Retinal pigment epithelial cell (primary cell): ENCODE measurements at places on chromosomes 2 and 18.
A peak's percentile ranks its signal among the peaks of the same experiment; 100 is the strongest.

GRCh38 chr2:46697830-46698323 lies 217.7 kb downstream of the MCFD2 start:
- DNase-seq: no peak

DNA sequence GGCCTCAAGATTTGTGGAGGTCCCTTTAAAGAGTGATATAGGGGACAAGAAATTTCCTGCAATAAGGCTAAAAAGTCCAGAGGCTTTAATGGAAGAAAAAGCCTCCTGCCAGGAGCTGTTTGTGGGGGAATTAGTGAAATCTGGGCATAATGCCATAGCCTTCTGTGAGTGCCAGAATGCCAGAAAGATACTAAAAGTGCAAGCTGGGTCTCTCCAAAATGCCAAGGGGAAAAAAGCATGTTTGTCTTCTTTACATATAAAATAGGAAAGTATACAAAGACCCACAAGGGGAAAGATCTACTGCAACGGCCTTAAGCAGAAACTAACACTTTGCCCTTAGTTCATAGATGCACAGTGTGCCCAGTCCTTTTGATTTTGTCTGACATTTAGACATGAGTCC lies 647.7 kb upstream of the ZNF804A start:
- peak; percentile 48 for DNase-seq

- DNase-seq: no peak
Observed at GRCh38 chr2:19746611-19747309, 155.0 kb downstream of the TTC32 start.

DNA sequence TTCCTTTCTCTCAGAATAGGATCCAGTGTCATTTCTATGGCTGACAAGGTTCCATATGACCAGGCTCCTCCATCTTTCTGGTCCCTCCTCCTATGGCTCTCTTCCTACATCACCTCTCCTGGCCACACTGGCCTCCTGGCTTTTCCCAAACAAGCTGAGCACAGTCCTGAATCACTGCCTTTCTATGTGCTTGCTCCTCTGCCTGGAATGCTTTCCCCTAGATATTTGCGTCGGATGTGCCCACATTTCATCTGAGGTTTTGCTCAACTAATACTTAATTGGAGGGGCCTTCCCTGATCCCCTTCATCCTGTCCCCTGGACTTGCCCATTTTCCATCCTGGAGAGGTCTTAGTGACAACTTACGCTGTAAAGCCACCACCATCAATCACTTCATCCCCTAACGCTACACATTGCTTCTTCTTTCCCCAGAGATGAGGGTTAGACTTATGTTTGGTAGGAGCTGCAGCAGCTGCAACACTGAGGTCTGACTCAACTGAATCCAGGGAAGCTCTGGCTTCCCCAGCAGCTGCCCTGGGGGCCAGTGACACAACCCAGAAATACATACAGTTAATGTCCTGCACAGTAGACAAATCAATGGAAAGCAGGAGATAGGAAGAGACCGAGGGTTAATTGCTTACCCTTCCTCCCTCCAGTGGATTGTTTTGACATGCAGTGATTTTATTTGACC lies 42.9 kb downstream of the QPCT start:
- no peak for DNase-seq

GRCh38 chr2:196403471-196403870 lies 232.1 kb upstream of the STK17B start:
- DNase-seq: no peak

DNA sequence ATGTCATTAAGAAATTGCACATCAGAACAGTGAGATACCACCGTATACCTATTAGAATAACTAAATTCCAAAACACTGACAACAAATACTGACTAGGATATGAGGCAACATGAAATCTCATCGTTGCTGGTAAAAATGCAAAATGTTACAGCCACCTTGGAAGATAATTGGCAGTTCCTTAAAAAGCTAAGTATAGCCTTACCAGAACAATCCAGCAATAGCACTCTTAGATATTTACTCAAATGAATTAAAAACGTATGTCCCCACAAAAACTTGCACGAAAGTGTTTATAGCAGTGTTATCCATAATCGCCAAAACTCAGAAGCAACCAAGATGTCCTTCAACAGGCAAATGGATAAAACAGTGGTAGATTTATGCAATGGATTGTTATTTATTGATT lies 241.7 kb downstream of the EPHA4 start:
- no peak for DNase-seq

DNA sequence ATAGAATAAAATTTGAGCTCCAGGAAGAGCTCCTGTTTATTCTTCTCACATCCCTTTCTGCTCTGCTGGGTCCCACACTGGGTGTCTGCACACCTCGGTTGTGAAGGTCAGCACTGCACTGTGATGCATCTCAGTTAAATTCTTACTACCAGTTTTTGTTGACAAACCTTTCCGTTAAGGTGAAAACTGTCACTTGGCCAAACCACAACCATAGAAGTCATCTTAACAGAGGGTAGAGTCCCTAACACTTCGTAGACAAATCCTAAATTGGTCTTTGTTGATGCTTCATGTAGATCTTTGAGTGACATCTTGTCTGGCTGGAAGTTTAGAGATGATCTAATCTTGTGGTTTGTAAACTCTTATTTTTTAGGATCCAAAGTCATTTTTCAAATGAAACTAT lies 167.4 kb upstream of the MAP3K20 start:
- no peak for DNase-seq

- no peak for DNase-seq
Observed at GRCh38 chr2:181036848-181037603, 56.6 kb downstream of the UBE2E3 start.

- DNase-seq: no peak
Observed at GRCh38 chr2:192051533-192051932, 143.2 kb downstream of the TMEFF2 start.

GRCh38 chr2:138180692-138181386 lies 216.6 kb downstream of the HNMT start:
- DNase-seq: no peak

- no peak for DNase-seq
Observed at GRCh38 chr2:84902526-84902925, 2.9 kb upstream of the TMSB10 start.

- DNase-seq: no peak
Observed at GRCh38 chr2:173415431-173416381, 61.0 kb downstream of the CDCA7 start.

DNA sequence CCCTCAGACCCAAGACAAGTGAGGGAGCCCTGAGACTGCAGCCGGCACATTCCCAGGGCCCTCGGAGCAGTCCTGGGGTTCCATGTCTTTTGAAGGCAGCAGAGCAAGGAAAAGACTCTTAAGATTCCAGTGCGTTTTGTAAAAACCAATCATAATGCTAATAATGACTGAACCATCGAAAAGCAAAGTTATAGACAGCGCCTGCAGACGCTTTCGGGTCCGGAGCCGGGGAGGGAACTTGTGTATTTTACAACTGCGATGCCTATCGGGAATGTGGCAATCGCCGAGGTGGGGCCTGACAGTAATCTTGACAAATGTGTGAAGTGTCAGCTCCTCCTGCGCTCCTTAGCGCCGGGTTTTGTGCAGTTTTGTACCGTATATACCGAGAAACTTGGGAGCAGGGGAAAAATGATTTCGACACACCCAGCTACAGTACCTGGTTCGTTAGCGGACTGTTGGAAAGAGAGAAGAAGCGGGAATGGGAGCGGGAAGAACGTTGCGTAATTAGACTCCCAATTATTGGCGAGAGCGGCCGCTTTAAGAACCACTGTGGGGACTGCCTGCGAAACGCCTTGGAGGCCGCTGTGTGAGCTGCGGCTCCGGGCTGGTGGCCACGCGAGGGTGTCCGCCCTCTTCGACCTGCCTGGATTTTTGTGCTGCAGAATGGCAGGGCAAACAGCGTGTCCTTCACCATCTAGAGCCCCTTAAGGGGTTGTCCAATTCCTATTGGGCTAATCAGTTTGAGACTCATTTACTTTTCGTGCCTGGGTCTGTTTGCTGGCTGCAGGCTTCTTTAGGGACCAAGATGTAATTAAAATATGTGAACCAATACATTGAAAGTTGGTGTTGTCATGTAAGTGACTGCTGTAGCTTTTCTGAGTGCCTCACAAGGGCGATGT lies 2.4 kb downstream of the EPAS1 start:
- no peak for DNase-seq
